ENCODE measurements at places on chromosomes 11 and 22.

DNA sequence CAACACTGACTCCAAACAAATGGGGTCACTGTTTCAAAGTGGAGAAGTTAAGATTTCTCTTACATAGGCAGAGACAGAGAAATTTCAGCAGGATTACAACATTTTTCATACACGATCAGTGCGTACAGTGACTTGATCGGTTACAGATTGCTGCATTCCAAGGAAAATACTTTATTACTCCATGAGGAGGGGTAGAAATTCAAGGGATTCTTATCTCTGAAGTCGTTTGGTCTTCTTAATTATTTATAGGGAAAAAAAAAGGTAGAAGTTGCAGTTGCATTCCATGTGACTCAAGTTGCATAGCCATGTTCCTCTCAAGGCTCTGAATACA, 10.7 kb upstream of the SMIM38 start:
- DNase-seq: no peak

DNA sequence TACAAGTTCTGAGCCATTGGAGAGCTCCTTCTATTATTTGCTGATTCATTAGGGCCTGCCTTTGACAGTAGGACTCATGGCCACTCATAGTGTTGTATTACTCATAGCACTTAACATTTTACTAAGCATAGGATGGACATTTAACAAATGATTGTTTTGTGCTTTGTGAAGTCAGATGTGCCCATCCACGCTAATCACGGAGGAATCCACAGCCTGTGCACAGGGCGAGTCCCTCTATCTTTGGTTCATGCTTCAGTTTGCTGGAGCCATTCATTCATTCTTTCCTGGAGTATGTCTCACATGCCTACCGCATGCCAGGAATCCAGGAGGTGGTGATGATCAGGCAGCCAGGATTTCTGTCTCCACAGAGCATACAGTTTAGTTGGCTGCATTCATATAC, 254.1 kb downstream of the NTM start:
- no peak for DNase-seq

- no peak for DNase-seq
These were observed 121.5 kb downstream of the ST3GAL4 start for GRCh38 chr11:126476977-126477376.

DNA sequence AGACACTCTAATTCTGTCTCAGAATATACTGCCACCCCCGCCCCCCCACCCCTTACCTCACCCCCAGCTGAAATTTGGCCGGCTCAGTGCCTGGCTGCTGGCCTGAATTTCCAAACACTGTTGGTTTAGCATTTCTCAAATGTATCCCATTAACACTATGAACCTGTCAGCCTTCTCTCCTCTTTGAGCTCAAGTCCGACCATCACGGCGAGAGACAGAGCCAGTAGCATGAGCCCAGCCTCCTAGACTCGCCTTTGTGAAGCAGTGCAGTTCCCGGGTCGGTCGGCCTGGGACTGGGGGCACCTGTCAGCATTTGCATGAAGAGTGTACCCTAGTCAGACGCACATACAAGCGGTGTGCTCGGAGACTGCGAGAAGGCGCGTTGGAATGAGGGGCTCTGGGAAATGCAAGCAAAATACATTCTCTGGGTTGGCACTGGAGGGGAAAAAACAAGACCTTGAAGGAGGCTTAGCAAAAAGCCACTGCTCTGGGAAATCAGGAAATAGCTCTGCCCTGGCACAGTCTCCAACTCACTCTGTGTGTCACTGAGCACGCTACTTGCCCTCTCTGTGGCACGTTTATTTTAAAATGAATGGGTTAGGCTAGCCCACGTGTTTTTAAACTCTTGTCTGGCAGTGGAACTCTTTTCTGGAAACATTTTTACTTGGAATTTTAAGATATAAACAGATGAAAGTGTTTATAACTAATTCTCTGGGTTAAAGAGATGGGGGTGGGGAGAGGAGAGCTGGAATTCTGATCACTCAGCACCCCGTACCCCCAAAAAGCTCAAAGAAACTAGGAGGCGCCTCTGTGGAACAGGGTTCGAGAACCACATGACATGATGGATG, 108.3 kb downstream of the TIMP3 start:
- no peak for DNase-seq

DNA sequence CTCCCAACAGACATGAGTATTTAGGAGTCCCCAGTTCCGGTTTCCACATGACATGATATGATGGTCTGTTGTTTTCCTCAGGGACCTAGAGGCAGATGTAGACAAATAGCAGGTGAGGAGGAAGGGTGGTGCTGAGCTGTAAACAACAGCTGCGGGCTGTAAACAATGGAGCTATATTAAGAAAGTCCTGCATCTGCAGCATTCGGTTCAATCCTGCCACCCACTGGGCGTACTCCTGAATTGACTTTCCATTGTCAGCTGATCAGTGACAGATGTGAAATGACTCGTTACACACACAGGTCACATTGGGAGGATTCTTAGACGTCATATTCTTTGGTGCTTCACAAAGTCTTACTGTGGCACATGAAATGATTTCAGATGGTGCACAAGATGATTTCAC, 26.8 kb upstream of the RAG1 start:
- DNase-seq: no peak

DNA sequence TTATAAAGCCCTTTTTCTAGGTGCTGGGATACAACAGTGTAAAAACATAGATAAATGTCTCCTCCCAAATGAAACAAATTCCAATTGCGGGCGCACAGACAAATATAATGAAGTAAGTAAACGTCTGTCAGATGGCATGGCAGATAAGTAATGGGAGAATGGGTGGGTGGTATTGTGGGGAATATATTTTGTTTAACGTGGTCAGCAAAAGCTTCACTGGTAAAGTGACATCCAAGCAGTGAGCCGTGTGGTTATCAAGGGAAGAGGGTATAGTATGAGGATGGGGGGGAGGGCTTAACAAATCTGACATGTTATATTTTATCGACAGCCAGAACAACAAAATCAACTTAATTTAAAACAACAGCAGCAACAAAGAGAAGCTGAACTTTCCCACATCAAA, 1.2 kb downstream of the SVIP start:
- no peak for DNase-seq

- no peak for DNase-seq
These were observed 114.9 kb downstream of the PGR start for GRCh38 chr11:101014600-101015285.

DNA sequence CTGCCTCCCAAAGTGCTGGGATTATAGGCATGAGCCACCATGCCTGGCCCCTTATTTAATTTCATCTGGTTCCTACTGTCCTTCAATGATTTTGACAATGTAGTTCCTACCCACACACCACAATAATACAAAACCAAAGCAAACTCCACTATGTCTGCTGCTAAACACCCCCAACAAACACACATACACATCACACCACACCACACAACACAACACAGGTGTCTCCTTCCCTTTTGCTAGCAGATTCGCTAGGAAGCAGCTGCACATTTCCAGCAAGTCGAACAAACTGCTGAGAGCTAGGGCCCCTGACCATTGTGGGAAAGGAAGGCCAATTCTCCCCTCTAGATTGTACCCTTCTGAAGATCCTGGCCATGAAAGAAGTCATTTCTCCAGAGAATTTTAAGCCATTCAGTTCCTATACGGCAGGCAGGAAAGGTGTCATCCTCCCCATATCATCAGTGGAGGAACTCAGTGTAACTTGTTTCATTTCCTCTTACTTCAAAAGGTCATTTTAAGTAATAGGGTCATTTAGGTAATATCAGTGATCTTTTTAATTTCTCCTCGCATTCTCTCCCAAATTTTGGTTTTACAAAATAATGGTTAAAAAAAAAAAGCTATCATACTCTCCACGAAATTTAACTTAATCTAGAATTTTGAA, 18.5 kb downstream of the NUMA1 start:
- no peak for DNase-seq

GRCh38 chr11:69813839-69814238, 5.4 kb downstream of the FGF3 start:
- no peak for DNase-seq

- no peak for DNase-seq
These were observed 23.6 kb downstream of the SLC35F2 start for GRCh38 chr11:107834995-107835394.

DNA sequence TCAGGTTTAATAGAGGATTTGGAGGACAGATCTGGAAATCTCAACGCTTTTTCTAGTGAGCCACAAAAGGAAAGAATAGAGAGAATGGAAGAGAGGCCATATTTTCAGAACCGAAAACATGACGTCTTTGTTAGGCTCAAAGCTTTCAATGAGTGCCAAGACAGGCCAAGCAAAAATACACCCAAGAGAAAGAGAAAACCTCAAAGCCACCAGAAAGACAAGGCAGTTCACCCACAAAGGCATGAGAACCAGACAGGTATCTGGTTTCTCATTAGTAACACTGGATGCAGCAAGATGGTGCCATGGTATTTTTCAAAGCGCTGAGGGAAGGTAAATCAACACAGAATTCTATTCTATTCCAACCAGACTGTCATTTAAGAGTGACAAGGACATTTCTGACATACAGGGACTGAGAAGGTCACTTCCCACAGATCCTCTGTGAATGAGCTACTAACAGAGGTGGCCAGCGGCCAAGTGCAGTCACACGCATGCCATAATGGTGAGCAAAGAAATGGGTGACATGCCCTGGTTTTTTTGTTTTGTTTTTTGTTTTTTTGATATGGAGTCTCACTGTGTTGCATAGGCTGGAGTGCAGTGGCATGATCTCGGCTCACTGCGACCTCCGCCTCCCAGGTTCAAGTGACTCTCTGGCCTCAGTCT, 41.9 kb downstream of the TOLLIP start:
- DNase-seq: no peak

DNA sequence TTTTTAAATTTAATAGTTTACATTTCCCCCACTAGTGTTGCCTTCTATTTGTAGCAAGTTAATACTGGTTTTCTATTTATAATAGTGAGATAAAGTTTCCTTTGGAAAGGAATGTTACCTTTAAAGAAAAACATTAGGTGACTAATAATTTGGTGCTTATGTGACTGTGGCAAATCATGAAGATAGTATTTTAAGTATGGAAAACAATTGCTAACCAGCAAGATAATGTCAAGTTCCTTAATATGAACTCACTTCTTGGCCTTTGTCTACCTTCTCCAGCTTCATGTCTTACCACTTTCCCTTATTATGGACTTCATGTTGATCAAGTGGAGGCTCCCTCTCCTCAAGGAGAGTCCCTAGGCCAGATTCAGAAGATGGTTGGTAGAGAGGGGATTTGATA, 27.2 kb downstream of the ARHGEF12 start:
- DNase-seq: no peak

DNA sequence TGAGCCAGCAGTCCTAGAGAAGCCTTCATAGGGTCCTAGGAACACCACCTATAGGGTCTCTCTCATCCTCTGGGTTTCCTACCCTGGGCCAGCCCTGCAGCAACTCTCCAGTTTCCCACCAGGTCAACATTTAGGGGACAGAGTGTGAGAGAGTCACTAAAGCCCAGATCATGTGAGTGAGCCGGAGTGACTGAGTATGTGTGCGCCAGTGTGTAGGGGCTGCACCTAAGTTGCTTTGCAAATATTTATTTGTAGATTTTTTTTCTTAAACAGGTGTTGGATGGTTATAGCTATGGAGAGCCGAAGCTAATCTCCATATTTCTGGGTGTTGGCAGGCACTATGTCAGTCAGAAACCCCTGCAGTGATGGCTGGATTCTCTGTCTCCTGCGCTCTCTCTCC, 232.5 kb upstream of the NCAM1 start:
- DNase-seq: no peak

DNA sequence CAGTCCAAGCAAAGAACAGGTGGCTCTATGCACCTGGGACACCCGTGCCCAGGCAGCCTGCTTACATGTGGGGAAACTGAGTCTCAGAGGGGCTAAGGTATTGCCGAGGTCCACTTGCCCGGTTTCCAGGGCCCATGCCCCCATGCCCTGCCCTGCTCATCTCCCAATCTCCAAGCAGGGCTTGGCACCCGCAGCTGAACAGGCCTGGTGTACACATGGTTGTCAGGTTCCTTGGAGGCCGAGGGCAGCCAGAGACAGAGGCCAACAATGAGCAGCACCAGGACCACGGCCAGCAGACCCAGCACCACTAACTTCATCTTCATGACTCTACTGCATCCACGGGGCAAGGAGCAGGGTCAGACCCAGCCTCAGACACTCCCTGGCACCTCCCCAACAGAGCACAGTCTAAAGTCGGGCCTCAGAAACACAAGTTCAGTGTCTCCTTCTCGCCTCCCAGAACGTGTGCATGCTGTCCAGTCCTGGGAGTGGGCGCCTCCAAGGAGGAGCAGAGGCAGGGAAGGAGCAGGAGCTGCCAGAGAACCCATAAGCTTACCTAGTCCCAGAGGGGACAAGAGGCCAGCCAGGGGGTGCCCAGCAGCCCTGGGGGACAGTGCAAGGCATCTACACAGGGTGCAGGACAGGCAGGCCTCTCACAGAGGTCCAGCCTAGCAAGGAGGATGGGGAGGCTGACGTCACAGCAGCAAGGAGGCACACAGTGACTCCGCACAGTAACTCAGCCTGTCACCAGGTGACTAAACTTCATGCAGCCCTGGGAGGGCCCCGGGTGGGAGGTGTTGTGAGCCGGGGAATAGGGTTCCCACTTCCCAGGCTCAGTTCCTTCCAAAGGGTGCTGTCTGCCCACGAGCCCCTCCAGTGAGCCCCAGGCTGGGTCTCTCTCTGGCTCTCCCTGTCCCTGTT, 20.2 kb upstream of the RGL4 start:
- no peak for DNase-seq

GRCh38 chr22:46584081-46584921, 35.9 kb upstream of the GRAMD4 start:
- DNase-seq: no peak

- DNase-seq: no peak
These were observed 48.3 kb upstream of the LRRC55 start for GRCh38 chr11:57133366-57134038.

- no peak for DNase-seq
These were observed 76.7 kb upstream of the BLID start for GRCh38 chr11:122192634-122193255.

DNA sequence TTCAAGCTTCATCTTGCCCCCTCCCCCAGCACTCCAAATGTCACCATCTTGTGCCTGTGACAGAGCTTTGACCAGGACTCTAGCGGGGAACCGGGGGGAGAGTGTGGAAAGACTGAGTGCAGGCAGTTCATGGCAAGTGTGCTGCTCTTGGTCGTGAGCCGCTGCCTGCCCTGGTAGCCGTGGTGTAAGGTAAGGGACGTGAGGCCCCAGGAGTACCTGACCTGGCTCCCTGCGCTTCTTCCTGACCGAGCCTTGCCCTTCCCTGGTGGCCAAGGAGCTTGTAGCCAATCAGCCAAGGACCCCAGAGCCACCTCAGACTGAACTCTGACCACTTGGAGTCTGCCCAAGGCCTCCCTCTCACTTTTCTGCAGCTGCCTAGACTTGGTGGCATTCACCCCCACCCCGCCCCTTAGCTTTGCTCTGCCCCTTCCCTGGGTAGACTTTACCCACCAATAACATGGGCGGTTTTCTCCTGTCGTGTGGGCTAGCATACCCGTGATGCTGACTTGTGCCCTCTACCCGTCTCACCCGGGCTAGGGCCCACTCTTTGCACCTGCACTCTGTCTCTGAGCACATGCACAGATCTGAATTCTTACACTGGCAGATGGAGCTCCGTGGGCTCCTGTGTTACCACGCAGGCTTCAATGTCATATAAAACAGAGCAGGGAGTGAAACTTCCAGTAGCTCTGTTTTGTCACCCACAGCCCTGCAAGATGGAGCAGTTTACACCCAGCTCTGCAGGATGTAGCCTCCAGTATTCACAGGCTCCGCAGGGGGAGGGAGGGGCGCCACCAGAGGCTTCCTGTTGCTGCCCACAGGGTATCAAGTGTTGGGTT, 1.5 kb downstream of the DGKZ start:
- DNase-seq: no peak

Data from cortex of kidney (tissue), 1 donor.